Vagina (tissue), 2 donors: ENCODE measurements at places on chromosomes 4 and X.

DNA sequence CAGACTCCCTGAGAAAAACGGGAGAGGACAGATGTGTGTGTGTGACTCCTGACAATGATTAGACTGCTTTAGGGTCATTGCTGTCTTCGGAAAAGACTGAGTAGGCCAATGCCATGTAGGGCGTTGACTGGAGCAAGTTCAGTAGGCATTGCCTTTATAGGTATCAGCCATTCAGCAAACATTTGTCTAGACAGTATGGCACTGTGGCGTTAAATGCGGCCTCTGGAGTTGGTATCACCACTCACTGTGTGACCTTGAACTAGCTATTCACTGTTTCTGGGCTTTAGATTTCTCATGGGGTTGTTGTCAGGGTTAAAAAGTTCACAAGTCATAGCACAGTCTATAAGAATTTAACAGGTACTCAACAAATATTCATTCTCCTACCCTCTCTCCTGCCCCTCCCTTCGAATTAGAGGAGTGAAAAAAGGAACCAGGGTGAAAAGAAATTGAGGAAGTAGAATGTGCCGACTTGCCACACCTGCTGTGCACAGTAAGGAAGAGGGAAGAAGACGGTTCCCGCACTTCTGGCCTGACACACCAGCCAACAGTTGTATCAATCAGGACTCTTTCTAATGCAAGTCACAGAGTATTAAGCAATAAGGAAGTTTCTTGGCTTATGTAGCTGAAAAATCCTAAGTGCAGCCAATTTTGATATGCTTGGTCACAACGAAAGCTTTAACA is 83.2 kb upstream of the PLAC8 start:
- H3K36me3 ChIP-seq: no peaks in the 10 kb centered on the region
- H3K27ac ChIP-seq: no peak overlapping the region
- no peaks in the 10 kb centered on the region for H3K27me3 ChIP-seq
- H3K4me3 ChIP-seq: no peak overlapping the region
- no peak for DNase-seq

- no peak overlapping the region for H3K27ac ChIP-seq
- no peak for DNase-seq
- H3K27me3 ChIP-seq: no peaks in the 10 kb centered on the region
- H3K4me3 ChIP-seq: no peak overlapping the region
Measured at GRCh38 chrX:111386615-111387233, 25.3 kb downstream of the DCX start.

- no peaks in the 10 kb centered on the region for H3K36me3 ChIP-seq
- DNase-seq: no peak
- no peaks in the 10 kb centered on the region for H3K4me1 ChIP-seq
Measured at GRCh38 chrX:108397627-108398391, 40.4 kb downstream of the COL4A6 start.

- H3K27me3 ChIP-seq: no peaks in the 10 kb centered on the region
- no peak for DNase-seq
- no peaks in the 10 kb centered on the region for H3K36me3 ChIP-seq
- no peak overlapping the region for H3K4me3 ChIP-seq
- no peak overlapping the region for H3K27ac ChIP-seq
- H3K4me1 ChIP-seq: no peaks in the 10 kb centered on the region
Measured at GRCh38 chr4:140876615-140877364, 120.6 kb upstream of the TBC1D9 start.

DNA sequence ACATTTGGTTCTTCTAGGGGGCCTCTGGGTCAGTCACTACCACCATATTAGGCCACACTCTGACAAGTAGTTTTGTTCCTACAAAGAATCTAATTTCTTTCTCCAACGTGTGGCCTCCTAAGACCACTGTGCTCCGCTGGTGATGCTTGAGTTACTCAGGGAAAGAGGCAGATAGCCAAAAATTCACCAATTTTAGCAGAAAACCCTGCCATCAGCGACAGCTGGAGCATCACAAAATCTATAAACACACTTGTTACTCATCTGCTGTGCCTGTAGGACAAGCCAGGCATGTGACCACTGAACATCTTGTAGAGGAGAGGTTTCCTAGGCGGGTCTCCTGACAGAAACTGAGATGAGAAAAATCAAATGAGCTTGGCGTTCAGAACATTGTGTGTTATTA is 105.4 kb downstream of the SYNPO2 start:
- no peak overlapping the region for H3K4me3 ChIP-seq
- DNase-seq: no peak

DNA sequence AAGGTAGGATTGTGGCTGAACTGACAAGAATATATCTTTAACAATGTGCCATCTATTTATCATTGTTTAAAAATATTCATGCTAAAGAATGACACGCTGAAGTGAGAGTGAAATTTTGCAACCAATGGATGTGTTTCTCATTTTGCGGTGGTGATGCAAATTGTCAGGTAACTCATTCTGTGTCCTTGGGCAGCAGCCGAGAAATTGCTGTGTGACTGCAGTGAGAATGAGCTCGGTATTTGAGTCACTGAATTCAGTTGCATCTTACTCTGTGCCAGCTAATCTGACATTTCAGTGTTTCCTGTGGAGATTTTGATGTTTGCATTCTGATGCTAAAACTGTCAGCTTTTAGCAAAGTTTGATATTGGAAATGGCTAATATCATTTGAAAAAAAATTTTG is 28.1 kb downstream of the MCUB start:
- H3K4me1 ChIP-seq: peaks cover 5% of the 10 kb centered on the region
- no peak for DNase-seq
- no peaks in the 10 kb centered on the region for H3K27me3 ChIP-seq
- no peak overlapping the region for H3K27ac ChIP-seq
- H3K36me3 ChIP-seq: no peaks in the 10 kb centered on the region
- H3K4me3 ChIP-seq: no peak overlapping the region

DNA sequence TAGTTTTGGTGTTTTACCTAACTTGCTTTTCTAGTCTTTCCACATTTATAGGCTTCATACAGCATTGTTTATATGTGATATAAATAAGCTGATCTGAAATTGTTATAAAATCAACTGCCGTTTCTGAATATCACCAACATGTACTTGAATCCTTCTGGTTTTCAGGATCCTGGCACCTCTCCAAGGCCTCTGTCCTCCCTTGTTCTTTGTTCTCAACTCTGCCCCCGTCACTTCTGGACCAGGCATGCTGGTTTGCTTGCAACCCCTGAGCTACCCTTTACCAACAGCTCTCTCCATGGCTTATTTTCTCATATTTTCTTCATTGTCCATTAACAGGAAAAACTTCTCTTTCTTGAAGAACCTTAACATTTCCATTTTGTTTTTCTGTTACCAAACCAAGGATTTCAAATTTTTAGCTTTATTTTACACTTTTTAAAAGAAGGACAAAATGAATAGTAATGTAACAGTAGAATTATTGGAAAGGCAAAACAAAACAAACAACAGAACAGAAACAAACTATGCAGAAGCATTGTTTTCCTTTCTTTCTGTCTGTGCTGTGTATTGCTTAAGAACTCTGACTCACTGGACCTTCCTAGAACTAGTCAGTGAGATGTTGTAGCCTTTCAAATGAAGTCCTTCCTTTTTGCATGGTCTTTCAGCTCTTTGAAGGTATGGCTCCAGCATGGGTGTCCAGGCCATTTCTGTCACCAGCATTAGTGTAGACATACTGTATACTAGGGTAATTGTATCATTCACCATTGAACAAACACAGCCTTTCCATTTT is 44.8 kb downstream of the BANK1 start:
- no peaks in the 10 kb centered on the region for H3K36me3 ChIP-seq
- H3K4me1 ChIP-seq: no peaks in the 10 kb centered on the region
- H3K4me3 ChIP-seq: no peak overlapping the region
- no peaks in the 10 kb centered on the region for H3K27me3 ChIP-seq
- no peak overlapping the region for H3K27ac ChIP-seq

DNA sequence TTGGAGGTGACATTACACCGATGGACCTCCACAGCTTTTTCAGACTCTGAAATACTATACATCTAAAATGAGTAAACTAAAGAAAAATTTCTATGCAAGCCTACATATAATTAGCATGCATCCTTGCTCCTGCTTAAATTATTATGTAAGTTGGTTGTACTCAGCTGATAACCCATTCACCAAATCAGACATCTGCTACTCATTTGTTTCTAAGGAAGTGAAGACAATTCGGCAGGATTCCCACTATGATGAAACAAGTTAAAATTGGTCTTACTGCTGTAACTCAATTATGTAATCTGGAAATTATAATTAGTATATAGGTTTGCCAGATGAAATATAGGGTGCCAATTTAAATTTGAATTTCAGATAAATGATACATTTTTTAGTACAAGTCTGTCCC is 59.5 kb upstream of the FGF13 start:
- H3K27ac ChIP-seq: no peak overlapping the region
- H3K4me1 ChIP-seq: no peaks in the 10 kb centered on the region
- no peaks in the 10 kb centered on the region for H3K27me3 ChIP-seq
- no peak for DNase-seq

- H3K4me1 ChIP-seq: peaks cover 8% of the 10 kb centered on the region
- H3K27ac ChIP-seq: peak overlapping the region; percentile 78
- no peaks in the 10 kb centered on the region for H3K27me3 ChIP-seq
- DNase-seq: no peak
- H3K4me3 ChIP-seq: peak overlapping the region; percentile 53
- no peaks in the 10 kb centered on the region for H3K36me3 ChIP-seq
Measured at GRCh38 chrX:119692191-119693039, 553 bp downstream of the SEPTIN6 start.

- no peak overlapping the region for H3K27ac ChIP-seq
- H3K36me3 ChIP-seq: no peaks in the 10 kb centered on the region
- H3K4me3 ChIP-seq: no peak overlapping the region
- no peaks in the 10 kb centered on the region for H3K27me3 ChIP-seq
- no peak for DNase-seq
Measured at GRCh38 chr4:161364681-161365080, 799.1 kb downstream of the FSTL5 start.

DNA sequence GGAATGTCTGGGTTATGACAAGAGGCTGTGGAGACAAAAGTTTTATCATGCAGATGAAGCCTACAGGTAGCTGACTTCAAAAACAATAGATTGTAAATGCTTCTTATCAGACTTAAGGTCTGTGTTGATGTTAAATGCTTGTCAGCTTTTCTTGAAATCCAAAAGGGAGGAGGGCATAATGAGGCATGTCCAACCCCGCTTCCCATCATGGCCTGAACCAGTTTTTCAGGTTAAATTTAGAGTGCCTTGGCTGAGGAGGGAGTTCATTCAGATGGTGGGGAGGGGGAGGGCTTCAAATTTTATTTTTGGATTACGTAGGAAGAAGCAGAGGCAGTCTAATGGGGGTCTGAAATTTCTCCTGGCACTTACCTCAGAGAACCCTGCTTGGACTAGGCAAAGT is 207.7 kb upstream of the HDX start:
- H3K27ac ChIP-seq: no peak overlapping the region
- H3K36me3 ChIP-seq: no peaks in the 10 kb centered on the region
- H3K4me3 ChIP-seq: no peak overlapping the region
- H3K4me1 ChIP-seq: no peaks in the 10 kb centered on the region
- DNase-seq: no peak
- H3K27me3 ChIP-seq: no peaks in the 10 kb centered on the region

DNA sequence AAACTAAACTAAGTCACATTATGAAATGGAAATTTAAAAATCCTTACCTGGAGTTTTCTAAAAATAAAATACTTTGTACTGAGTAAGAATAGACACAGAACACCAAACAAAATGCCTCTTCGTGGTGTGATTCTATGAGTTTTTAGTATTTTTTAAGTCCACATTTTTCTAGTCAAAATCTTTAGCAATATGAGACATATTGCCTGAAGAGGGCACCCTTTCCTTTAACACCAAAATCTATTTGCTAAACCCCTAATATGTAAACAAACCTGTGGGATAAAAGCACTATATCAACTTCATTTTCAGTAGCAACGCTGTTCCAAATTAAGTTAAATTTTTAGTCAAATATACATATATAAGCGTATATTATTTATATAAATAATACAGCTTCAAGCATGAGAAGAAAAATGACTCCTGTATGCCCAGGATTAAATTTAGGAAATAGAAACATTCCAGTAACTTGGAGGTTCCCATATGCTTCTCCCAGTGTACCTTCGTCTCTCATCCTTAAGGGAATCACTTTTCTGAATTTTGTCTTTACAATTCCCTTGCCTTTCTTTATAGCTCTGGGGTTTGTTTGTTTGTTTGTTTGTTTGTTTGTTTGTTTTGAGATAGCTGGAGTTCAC is 23.0 kb upstream of the PGM2 start:
- no peak for DNase-seq
- H3K36me3 ChIP-seq: no peaks in the 10 kb centered on the region
- H3K4me3 ChIP-seq: no peak overlapping the region
- no peak overlapping the region for H3K27ac ChIP-seq
- no peaks in the 10 kb centered on the region for H3K4me1 ChIP-seq

DNA sequence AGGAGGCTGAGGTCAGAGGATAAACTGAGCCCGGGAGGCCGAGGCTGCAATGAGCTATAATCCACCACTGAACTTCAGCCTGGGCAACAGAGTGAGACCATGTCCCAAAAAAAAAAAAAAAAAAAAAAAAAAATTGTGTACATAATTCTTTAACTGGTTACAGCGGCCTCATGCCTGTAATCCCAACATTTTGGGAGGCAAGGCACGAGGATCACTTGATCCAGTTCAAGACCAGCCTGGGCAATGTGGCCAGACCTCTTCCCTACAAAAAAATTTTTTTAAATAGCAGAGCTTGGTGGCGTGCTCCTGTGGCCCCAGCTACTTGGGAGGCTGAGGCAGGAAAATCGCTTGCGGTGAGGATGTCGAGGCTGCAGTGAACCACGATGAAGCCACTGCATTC is 9.3 kb downstream of the KLHL15 start:
- DNase-seq: no peak
- H3K4me3 ChIP-seq: no peak overlapping the region
- H3K4me1 ChIP-seq: peaks cover 6% of the 10 kb centered on the region
- no peak overlapping the region for H3K27ac ChIP-seq

- no peaks in the 10 kb centered on the region for H3K4me1 ChIP-seq
- DNase-seq: no peak
- no peaks in the 10 kb centered on the region for H3K36me3 ChIP-seq
- no peak overlapping the region for H3K4me3 ChIP-seq
Measured at GRCh38 chrX:109264878-109265277, 217.0 kb downstream of the GUCY2F start.

DNA sequence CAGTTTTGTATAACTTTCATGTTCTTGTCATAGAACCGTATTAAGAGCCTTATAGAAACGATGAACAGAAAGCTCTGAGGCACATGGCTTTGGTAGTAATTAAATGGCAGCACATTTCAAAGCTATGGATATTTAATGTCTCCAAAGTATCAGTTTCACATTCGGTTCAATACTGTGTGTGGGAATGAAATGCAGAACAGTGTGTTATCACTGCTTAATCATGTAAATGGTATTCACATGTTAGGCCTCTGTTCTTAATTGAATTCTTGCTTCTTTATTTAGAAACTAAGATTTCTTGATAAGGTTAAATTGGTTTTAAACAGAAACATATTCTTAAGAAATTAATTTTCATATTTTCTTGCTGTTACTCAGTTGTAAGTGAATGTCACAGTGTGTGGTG is 701.0 kb upstream of the PITX2 start:
- no peak overlapping the region for H3K4me3 ChIP-seq
- no peak for DNase-seq
- no peaks in the 10 kb centered on the region for H3K27me3 ChIP-seq
- H3K4me1 ChIP-seq: no peaks in the 10 kb centered on the region
